ENCODE measurements at places on chromosomes 3 and 15.

DNA sequence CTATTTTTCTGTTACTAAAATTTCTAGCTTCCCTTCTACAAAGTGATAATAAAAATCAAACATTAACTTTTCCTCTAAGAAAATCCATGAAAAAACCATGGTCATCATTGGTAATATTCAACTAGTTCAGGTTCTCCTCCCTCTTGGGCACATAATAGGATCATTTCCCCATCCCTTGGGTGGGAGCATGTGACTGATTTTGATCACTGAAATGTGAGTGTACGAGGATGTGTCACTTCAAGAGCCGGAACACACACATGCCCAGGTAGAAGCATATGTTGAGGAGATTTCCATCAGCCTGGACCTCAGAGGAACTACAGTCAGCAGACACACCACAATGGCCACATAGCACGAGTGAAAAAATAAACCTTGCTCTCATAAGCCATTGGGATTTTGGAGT, 36.1 kb downstream of the AP3S2 start:
- DNase-seq, result no peak

- DNase-seq, result no peak
Measured at GRCh38 chr3:108394563-108394962, 98.2 kb downstream of the HHLA2 start.

- no peak for DNase-seq
Measured at GRCh38 chr15:88498996-88499395, 31.5 kb downstream of the MRPS11 start.

DNA sequence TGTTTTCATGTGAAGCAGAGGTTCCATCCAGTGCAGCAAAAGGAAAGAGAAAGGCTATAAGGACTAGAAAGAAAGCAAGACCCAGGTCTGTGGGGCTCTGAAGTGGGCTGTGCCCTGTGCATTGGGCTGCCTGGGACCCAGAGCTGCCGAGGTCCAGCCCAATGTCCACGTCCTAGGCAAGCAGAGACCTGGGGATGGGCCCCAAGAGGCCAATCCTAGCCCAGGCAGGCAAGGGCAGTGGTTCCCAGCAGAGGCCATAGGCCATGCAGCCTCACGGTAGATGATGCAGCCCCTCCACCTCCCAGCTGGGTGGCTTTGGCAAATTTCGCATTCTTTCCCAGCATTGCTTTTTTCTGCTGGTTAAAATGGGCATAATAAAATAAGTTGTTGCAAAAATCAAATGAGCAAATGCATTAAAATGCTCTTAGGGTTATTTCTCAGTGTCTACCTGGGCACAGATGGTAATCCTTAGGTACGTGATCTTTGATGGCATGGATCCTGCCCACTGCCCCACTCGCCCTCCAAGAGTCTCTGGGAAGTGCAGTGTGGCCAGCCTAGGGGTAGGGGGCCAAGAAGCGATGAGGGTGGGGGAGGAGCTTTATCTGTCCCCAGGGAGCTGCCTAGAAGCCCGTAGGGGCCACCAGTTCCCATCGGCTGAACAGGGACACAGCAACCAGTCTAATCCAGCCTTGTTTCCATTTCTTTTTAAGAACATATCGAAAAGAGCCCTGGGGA, 22.3 kb upstream of the GP9 start:
- no peak for DNase-seq

DNA sequence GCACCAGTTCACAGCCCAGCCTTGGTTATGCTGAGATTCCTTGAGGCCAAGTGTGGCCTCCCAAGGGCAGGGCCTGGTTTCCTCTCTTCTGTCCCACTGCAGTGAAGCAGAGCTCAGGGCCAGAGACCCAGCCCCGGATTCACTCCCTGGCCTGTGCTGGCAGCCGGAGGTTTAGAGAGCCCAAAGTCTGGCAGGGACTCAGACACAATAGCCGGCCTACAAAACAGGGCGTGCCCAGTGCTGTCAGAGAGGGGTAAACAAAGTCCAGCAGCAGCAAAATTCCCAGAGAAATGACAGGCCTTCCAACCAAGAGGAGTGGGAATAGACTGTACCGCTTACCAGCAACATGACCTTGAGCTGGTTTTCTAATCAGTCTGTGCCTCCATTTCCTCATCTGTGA, 14.0 kb downstream of the VIPR1 start:
- no peak for DNase-seq

DNA sequence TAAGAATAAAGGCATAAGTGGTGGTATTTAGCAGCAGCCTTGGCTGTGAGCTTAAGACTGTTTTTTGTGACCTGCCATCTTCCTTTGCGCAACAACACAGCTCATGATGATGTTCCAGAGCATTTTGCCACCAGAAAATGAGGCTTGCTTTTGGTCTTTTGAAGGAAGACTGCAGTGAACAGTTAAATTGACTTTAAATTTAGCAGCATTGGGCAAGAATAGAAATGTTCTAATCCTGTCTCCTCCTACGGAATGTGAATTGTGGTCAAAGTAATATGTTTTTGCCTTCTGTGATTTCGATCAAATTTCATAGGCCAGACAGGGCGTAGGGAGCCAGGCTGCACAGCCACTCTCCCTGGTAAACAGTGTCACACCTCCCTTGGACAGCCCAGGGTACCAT, 460.7 kb upstream of the RASGRP1 start:
- no peak for DNase-seq

GRCh38 chr15:64443016-64443415, 17.4 kb upstream of the ZNF609 start:
- no peak for DNase-seq

- no peak for DNase-seq
Measured at GRCh38 chr15:79724804-79725203, 172.0 kb downstream of the MTHFS start.

- no peak for DNase-seq
Measured at GRCh38 chr3:31010491-31010890, 116.0 kb upstream of the GADL1 start.

GRCh38 chr15:88708655-88709054, 69.8 kb downstream of the ISG20 start:
- no peak for DNase-seq

DNA sequence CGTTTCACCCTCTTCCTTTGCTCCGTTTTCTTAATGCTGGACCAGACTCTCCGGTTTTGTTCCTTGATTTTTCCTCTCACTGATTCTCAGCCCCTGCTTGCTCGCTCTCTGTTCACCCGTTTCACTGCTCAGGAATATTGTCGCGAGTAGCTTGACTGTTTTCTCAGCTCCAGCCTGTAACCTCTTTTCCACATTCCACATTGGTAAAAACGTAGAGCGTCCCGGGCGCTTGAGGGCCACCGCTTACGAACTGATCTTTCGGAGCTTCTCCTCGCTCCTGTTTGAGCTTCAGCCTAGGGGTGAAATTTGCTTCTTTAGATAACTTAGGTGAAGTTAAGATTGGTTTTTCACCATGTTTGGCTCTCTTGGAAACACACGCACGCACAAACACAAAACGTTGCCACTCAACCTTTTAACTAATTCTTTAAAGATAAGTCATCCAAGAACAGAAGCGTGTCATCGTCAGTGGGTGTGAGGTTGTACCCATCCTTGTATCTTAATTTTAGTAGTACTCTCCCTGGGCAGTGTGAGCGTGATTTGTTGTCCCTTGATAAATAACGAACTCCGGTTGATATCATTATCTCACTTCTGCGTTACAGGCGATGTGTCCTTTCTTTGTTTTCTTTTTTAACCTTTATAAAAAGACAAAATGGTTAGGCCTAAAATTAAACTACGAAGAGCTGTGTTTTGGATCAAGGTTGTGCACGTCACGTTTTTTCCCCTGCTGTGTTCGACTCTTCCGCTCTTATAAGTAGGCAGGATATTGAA, 1.0 kb downstream of the PAK2 start:
- DNase-seq, result peak; percentile 57

DNA sequence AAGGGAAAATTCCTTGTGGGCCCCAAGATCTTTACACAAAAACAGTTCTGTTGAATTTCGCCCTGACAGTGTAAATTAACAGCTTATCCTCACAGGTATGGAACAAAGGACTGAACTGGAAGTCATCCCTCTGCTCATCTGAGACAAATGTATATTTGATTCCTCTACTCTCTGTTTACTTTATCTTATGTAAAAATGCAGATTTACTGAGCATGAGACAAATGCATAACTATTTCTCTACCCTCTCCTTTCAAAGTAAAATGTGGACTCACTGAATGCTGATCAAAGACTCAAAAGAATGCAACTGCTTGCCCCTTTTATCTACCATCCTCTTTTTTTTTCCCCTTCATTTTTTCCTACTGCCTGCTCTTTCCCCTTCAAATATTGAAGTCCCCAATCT, 98.6 kb upstream of the CRBN start:
- DNase-seq, result no peak

- no peak for DNase-seq
Measured at GRCh38 chr3:65730449-65730848, 308.3 kb downstream of the MAGI1 start.

DNA sequence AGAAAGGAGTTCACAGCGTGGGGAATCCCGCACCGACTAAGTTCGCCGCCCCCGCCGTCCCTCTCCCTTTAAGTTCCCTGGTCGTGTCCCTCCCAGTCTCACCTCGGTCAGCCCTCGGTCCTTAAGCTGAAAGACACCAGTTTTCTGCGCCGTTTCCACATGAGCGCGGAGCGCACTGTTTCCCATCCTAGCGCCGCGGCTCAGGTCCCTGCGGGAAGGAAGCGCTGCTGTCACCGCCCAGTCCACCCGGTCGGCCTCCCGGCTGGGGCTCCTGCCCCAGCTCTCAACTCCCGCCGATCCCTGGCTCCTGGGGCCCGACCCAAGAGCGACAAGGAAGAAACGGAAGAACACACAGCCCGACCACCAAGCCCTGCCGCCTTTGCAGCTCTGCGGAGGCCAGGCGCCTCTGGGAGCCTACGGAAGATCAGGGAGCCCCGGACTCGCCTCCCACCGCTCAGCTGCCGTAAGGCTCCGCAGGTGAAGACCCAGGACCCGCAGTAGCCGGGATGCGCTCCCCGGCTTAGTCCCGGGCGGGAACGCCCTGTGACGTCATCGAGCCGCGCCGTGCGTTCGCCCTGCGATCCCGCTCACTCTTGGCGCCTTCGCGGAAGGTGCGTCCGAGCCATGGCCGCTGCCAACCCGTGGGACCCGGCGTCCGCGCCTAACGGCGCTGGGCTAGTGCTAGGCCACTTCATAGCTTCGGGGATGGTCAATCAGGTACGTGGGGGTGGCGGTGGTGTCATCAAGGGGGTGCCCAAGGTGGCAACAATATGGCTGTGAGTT, at the start of the genes HAUS2 and LRRC57:
Gene HAUS2 (plus strand): TSS at position 590 of the 783 bp plus-strand sequence. CDS start 35 bp downstream, at position 625.
Gene LRRC57 (minus strand): TSS at position 545 of the 783 bp plus-strand sequence. CDS start 359 bp downstream, at position 186.
- DNase-seq, result peak; percentile 70

- DNase-seq, result peak; percentile 81
Measured at GRCh38 chr3:44104668-44105321, 136.9 kb upstream of the TOPAZ1 start.
